Erythroblast (primary cell): ENCODE measurements at places on chromosomes 6 and 20.
A peak's percentile ranks its signal among the peaks of the same experiment; 100 is the strongest.

DNA sequence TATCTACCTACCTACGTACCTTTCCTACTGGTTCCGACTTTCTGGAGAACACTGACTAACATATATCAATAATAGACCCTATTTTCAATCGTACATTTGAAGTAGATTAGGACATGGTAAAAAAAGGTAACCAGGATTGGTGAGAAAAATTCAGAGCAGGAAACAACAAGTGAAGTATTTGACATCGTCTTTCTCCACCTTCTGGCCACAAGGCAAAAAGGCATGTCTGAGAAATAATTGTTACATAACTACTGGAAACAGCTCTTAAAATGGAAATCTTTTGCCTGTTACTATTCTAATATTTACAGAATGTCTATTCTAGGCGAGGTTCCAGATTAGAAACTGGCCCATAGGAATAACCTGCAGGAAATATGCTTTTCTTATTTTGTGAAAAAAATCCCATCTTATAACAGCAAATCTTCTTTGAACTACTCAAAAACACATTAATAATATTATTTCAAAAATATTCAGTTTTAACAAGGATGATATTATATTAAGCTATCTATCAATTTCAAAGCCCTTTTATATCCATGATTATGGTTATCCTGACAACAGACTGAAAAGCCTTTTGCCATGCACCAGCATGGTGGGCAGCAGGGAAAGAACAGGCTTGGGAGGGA is 80.8 kb downstream of the RCAN2 start:
- no peak for DNase-seq

- peak; percentile 78 for DNase-seq
These were observed 159.3 kb upstream of the TNFAIP3 start for GRCh38 chr6:137707590-137708360.

GRCh38 chr6:36123270-36124139 is 6.8 kb upstream of the MAPK13 start:
- DNase-seq, result peak; percentile 91

GRCh38 chr6:26250698-26251044 is 114.3 kb upstream of the BTN3A2 start:
- no peak for DNase-seq

DNA sequence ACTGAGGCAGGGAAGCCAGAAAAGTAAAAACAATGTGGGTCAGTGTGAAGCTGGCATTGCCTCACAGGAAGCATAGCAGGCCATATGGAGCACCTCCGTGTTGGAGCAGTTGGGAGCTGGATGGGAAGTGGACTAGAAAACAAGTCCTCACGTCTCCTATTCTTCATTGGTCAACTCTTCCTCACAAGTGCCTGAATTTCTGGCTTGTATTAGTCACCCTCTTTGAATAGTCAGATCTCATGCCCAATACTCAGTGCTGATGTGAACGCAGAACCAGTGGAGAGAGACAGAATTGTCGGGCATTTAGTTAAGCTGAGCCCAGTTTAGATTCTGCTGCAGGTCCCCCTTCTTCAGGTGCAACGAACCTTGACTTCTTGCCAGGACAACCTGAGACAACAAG is 22.3 kb upstream of the RSPO3 start:
- DNase-seq, result no peak

- no peak for DNase-seq
These were observed 491.1 kb downstream of the UTRN start for GRCh38 chr6:144776031-144776819.

DNA sequence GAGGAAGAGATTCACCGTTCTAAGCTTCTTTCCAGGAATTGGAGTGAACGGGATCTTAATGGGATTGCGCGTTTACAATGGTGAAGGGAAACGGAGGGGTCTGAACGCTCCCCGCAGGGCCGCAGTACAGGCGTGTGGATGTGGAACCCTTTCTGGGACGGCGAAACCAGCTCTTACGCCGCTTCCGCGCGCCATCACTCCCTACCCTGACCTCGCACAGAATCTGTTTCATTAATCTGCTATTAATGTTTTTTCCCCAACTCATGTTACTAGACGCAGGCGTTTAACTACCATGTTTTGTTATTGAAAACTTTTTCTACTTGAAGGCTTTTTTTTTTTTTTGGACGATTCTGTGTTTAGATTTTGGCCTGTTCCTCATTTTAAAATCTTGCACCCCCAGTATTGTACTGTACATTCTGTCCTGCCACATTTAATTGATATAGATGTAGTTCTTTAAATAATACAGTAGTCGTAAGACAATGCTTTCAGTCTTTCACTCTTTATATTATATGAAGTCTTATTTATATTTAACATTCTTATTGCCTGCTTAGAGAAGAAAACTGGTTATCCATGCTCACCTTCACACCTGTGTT is 696 bp upstream of the SUPT3H start:
- no peak for DNase-seq

DNA sequence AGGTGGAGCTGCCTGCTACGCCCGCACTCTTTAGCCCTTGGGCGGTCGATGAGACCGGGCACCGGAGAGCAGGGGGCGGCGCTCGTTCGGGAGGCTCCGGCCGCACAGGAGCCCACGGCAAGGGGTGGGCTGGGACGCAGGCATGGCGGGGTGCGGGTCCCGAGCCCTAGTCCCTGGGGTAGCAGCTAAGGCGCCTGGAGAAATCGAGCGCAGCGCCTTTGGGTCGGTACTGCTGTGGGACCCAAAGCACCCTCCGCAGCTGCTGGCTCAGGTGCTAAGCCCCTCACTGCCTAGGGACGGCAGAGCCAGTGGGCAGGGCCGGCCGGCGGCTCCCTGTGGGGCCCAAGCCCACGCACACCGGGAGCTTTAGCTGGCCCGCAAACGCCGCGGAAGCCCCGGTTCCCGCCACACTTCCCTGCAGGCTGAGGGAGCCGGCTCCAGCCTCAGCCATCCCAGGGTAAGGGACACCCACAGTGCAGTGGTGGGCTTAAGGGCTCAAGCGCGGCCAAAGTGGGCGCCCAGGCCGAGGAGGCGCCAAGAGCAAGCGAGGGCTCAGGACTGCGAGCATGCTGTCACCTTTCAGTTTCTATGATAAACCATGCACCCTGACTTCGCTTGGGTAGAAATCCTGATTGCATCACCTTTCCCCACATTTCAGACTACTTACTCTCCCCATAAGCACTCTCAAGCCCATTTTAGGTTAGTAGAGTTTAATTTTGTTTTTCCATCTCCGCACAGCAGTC is 52.0 kb downstream of the MYLIP start:
- DNase-seq, result no peak

GRCh38 chr20:24651171-24651975 is 181.9 kb downstream of the SYNDIG1 start:
- DNase-seq, result no peak

DNA sequence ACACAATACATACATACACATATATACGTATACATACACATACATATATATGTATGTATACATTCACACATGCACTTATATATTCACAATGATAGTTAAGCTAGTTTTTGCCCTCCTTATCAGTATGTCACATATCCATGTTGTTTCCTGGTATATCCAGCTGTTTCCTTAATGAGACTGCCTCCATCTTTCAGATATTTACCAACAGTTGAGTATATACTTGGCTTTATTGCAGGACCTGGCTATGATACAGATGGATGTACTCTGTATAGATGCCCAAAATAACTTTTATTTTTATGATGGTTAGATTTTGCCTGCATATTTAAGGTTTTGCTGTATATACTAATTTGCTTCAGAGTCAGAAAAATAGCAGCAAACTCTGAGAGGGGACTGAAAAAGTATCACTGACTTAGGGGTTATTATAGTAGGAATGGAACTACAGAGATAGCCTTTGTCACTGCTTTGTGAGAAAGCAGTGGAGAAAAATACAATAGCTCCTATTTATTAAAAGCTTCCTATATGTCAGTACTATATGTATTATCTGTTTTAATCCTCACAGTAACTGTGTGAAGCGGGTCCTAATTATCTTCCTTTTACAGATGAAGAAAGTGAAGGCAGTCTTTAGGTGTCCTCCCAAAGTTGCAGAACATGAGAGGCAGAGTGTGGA is 35.5 kb downstream of the CARMIL1 start:
- DNase-seq, result no peak

- no peak for DNase-seq
These were observed 228.0 kb downstream of the DLL1 start for GRCh38 chr6:170062915-170063241.

DNA sequence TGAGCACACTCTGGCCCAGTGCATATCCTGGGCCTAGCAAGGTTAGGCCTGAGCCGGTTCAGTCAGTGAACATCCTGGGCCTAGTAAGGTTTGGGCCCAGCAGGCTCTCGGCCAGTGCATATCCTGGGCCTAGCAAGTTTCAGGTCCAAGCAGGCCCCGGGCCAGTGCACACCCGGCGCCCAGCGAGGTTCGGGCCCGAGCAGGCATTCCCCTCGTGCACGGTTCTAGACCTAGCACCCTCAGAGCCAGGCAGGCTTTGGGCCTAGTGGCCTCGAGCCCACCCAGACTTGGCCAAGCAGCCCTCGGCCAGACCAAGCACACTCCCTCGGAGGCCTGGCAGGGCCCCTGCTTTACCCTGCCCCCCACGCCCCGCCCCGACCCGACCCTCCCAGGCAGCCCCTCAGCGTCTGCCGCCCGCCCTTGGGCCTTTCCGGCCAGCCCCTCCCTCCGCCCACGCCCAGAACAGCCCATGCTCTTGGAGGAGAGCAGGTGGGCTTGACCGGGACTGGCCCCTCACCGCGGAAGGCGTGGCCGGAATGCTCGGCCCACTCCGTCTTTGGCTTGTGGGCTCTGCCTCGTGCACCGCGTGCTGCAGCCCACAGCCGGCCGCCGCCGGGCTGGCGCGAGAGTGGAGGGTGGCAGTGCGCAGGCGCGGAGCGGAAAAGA is at the start of gene CTCFL:
TSS of gene CTCFL (minus strand) at position 630 of the 666 bp plus-strand sequence. CDS start 935 bp downstream, outside the sequence.
- DNase-seq, result no peak

- DNase-seq, result no peak
These were observed 8.5 kb upstream of the PTCRA start for GRCh38 chr6:42907336-42907735.

DNA sequence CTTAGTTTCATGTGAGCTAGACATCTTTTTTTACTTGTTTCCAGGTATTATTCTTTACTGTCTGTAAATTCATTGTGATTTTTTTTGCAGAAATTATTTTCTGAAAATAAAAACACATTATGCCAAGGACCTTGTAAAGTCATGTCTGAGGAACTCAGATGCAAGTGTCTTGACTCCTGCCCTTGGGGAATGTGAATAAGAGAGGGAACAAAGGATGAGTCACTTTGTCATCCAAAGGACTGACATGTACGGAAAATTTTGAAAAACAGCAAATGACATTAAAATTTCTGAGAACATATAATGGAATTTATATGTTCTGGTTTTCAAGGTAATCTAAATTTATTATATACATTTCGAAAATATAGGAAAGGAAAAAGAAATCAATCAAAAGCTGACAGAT is 660.4 kb downstream of the CD109 start:
- DNase-seq, result no peak

GRCh38 chr20:53101992-53102760 is 130.0 kb downstream of the TSHZ2 start:
- DNase-seq, result no peak

- DNase-seq, result peak; percentile 28
These were observed 49.7 kb downstream of the TOP1 start for GRCh38 chr20:41078329-41078728.

DNA sequence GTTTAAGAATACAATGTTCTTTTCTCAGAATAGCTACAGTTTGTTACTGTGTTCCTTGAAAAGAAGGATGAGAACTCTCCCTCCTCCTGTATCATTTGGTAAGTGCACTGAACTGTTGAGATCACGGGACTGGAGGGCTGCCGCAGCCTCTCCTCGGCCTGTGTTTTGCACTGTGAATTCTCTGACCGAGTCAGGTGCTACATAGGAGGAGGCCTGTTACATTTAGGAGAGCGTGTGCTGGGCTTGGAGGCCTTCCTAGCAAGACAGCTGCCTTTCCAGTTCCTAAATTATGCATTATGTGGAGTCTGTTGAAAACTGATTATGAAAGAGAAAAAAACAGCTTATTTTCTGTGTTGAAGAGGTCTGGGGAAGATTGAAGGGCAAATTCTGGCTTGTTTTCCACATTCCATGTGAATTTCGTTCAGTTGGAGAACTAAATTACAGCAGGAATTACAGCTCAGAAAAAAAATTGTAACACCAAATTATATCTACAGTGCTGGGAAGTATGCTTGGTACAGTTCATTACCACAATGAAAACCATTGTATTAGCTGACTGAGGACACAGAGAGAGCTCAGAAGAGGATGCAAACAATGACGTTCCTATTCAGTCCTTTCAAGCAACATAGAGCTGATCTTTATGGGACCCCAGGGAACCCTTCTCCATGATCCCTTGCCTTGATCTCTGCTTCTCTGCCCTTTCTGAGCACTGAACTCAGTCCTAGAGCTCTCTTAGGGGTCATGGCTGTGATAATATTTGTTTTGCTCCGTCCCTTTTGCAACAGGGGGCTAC is 2.8 kb downstream of the TMC2 start:
- no peak for DNase-seq

GRCh38 chr6:144897441-144897921 is 612.3 kb downstream of the UTRN start:
- DNase-seq, result no peak

- DNase-seq, result no peak
These were observed 83.2 kb upstream of the B3GAT2 start for GRCh38 chr6:71040043-71040442.

- DNase-seq, result no peak
These were observed 213.4 kb downstream of the KHDC1L start for GRCh38 chr6:73011945-73012344.

DNA sequence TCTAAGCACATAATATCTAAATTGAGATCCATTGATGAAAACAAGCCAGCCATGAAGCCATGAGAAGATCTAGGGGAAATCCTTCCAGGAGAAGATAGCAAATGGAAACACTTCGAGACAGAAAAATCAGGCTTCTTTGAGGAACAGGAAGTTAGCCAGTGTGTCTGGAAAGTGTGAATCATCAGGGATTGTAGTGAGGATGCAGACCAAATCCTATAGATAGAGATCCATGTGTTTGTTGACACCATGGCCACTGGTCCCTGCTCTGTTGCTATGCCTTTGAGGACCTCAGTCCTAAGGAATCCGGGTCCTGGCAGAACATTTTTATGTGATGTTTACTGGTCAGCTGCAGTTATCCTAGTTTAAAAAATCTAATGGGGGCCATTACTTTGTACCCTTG is 6.6 kb upstream of the ELOVL2 start:
- DNase-seq, result no peak

- DNase-seq, result no peak
These were observed 683 bp upstream of the GCNT2 start for GRCh38 chr6:10520468-10520867.

GRCh38 chr6:130869681-130870080 is 42.5 kb downstream of the SMLR1 start:
- no peak for DNase-seq

DNA sequence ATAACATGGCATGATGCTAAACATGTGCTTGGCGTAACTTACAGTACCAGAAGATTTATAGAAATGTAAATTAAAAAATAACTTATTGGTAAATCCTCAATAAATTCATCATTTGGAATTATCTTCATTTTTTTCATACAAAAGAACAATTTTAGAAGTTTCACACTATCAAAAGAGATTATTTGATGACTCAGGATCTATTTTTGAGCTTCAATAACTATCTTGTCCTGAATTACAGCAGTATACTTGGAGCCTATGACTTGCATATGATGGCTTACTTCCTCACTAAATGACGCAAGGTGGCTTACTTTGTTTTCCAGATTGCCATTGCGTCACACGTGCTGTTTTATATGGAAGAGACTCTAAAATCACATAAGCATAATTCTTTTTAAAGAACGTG is 49.2 kb downstream of the KHDRBS2 start:
- no peak for DNase-seq
